ENCODE measurements at places on chromosomes 16 and 17.

- no peak for DNase-seq
Measured at GRCh38 chr17:66841328-66841727, 6.4 kb downstream of the CACNG5 start.

- no peak for DNase-seq
Measured at GRCh38 chr17:40418428-40418706, 671 bp upstream of the TOP2A start.

DNA sequence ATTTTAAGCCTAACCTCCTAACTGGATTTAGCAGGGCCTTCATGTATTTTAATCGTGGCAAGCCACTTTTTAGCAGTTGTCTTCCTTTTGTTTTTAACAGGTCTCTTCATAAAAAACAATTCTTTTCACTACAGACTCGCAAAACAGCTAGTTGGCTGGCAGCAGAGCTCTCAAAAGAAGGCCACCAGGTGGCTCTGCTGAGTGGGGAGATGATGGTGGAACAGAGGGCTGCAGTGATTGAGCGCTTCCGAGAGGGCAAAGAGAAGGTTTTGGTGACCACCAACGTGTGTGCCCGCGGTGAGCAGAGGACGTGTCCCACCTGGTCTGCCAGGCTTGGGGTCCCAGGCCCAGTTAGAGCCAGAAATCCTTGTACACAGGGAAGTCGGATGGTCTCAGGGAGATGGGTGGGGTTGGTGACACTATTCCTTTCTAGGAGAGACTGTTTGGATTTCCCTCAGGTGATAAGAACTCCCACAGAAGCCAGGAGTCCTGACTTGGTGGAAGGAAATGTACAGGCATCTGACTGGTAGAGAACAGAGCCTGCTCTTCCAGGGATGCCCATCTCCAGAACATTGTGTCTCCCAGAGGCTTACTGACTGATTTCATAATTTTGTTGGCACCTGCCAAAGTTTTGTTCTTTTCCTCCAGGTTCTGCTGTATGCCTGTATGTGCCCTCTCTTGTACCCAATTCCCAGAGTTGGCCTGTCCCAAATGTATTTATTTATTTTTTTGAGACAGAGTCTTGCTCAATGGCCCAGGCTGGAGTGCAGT is 14.9 kb upstream of the DDX19A start:
- DNase-seq: peak; percentile 15

DNA sequence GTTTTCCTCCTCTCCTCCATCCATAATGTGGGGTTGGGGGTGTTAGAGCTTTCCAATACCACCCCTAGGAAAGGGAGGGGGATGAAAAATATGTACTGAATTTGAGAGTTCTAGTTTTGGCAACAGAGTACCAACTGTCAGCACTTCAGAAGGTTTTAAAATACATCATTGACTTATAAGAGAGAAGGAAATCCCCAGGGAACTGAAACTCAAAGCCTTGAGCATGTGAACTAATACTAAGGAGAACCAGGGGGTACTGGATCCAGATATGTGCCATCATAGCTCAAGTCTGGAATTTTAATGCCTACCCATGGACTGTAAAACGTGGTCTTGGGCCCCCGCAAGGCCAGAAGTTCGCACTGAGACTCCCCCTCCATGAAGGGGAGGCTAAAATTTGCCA is 15.8 kb downstream of the CACNG5 start:
- DNase-seq: no peak

GRCh38 chr17:10177131-10177912 is 21.1 kb downstream of the GAS7 start:
- DNase-seq: no peak

- DNase-seq: peak; percentile 36
Measured at GRCh38 chr17:31535581-31535981, 144.1 kb downstream of the RAB11FIP4 start.

- DNase-seq: no peak
Measured at GRCh38 chr17:81987161-81987770, 9.8 kb downstream of the ASPSCR1 start.

DNA sequence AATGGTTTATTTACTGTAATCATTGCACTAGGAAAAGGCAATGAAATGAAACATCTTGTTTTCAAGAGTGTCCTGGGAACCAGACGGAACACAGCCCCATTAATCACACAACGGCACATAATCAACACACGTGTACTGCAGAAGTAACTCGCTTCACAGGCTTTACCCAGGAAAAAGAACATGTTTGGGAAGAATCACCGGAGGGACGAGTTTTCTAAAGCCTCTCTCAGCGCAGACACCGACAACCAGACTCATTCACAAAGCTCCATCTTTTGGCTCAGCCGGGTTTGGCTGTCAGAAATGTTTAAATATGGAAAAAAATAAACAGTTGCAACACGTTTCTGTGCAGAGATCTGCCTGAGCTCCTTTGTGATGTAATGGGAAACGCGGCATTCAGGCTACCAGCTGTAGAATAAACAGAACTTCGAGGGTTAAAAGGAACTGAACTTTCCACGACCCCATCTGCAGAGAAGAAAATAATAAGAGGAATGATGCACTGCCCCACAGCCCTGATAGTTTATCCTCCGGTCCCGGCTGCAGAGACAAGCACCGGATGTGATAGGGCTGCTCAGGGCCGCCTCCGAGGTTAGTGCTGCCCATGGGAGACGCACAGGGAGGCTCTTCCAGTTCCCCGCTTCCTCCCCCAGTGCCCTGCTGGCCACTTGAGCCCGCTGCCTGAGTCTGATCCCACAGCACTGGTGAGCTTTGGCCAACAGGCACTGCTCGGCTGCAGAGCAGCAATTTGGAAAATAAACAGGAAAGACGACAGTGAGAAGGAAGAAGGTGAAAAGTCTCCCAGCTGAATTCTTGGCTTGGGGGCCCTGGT is 119.8 kb downstream of the HIC1 start:
- DNase-seq: no peak

DNA sequence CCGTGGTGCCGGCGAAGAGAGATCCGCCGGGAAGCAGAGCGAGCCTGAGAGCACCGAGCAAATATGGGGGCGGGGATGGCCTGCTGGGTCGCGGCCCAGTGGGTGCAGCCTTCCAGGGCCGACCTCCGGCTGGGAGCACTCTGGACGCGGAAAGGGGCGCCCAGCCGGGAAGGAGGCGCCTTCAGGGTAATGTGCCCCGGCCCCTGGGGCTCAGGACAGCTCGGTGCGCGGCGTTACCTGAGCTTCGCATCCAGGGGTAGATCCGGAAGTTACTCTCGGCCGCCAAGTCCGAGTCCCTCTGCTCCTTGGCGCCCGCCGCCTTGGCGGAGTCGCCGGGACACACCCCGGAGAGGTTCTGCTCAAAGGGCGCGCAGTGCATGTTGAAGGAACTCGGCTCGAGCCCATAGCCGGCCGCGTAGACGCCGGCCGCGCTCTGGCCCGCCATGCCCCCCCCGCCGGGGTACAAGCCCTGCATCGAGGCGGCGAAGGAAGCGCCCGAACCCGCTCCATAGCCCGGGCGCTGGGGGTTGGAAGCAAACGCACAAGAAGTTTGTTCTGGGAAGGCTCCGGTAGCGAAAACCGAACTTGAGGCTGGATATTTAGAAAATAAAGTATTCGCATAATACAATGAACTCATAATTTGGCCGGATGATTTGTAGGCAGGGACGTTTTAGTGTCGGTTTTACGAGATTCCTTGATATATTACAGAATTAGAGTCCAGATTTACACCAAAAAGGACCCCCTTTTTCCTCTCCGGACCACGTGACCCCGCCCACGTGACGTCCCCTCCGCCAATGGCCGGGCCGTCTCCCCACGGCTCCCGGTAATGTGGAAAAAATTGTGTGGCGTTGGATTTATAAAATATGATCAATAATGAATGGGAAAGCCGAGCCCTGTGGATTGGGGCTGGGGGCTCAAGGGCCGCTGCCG is at the start of gene HOXB7:
TSS of gene HOXB7 (minus strand) at position 736 of the 930 bp plus-strand sequence. CDS start at position 637, 99 bp downstream.
- DNase-seq: peak; percentile 62

DNA sequence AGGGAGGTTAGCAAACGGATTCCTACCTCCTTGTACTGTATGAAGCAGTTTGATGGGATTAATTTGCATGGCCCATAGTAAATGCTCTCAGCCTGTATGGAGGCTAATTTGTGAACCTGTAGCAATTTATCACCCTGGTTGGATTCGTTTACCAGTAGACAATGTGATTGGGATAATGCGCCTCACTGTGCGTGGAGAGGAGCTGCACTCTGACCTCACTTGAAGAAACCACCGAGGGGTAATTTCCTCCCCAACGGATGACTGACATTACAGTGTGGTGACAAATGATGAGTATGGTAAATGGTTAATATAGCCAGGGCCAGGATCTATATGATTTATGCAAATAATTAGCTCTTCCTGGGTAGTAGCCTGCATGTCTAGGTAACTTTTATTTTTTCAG is 479.1 kb upstream of the RBFOX1 start:
- no peak for DNase-seq

DNA sequence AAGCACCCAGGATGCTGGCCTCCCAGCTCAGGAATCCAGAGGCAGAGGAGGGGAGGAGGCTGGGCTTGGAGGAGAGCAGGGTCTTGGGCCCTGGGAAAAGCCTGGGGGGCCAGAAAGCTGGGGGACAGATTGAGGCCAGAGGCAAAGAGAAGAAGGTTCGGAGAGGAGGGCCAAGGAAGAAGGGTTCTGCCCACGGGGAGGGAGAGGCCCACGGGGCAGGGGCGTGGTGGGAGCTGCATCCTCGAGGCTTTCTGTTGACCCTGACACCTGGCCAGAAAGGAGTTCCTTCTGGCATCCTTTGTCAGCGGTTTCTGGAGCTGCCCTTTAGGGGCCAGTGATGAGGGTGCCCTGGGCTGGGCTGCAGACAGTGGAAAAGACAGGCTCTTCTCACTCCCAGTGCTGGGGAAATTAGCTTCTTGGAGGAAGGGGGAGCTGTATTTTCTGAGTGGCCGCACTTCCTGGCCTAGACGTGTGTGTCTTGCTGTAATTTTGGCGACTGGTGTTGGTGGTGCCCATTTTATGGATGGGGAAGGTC is 308.7 kb downstream of the SEC14L1 start:
- DNase-seq: no peak

GRCh38 chr17:60390925-60391470 is 935 bp downstream of the USP32 start:
- DNase-seq: peak; percentile 83

GRCh38 chr16:75317101-75317522 is 65.7 kb upstream of the BCAR1 start:
- no peak for DNase-seq

DNA sequence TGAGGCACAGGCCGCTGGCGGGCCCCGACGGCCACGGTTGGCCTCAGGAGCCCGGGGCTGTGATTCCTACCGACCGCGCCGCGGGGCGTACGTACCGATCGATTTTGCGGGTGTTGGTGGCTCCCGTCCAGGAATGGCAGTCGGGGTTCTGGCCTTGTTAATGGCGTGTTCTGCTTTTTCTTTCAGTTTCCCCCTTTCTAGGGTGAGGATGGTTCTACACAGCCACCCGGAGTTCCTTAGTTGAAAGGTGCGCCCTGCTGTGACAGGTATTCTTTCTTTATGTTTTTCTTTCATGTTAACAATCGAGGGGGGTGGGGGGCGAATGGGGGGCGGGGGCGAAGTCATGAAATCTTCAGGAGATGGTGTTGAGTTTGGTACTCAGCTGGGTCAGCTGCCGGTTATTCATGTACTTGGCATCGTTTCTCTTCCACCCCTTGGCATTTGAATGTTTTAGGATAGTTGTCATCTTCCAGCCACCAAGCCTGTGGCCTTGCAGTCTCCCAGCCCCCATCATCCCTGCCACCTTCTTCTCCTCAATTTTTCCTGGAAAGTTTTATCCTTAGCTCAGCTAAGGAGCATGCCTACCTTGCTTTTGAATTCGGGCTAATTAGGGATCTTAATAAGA is 802 bp downstream of the CYLD start:
- peak; percentile 49 for DNase-seq

- DNase-seq: no peak
Measured at GRCh38 chr16:19090916-19091315, 22.8 kb upstream of the ITPRIPL2 start.

GRCh38 chr17:45708707-45709290 is 75.3 kb upstream of the CRHR1 start:
- no peak for DNase-seq

- DNase-seq: no peak
Measured at GRCh38 chr16:88886845-88887521, 20.5 kb upstream of the PABPN1L start.

GRCh38 chr17:59002126-59002525 is 104.6 kb downstream of the TRIM37 start:
- no peak for DNase-seq

- DNase-seq: no peak
Measured at GRCh38 chr17:71237903-71238538, 882.8 kb upstream of the SOX9 start.

DNA sequence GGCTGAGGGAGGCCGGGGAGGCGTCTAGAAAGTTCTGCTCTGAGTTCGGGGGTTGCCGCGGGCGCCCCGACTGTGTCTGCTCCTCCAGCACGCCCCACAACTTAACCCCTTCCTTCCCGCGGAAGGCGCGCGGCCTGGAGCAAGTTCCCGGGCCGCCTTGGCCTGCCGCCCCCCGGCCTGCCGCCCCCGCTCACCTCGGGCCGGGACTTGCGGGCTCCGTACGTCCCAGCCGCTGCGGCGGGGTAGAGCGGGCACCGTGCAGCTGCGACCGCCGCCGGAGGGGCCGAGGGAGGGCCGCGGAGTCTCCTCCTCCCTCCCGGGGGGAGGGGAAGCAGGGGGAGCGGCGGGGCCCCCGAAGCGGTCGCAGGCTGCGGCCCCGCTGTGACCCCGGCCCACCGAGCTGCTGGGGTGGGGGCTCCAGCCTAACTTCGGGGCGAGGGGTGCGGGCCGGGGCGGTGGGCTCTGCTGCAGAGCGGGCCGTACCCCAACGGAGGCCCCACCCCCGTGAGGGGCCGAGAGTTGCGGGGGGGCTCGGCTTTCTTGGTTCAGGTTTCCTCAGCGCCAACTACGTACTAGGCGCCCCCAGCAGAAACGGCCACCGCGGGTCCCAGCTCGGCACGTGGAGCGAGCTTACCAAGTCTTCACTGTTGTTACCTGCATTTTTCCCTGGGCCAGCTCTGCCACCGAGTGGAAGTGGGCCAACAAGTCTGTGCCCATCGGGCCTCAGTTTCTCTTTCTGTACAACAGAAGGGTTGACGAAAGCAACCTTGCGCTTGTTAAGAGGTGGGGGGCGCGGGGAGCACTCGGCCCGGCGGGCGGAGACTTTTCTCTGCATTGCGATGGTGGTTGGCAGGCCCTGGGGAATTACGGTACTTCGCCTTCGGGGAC is at the start of gene CCDC102A:
TSS of gene CCDC102A (minus strand) at position 266 of the 888 bp plus-strand sequence. CDS start 7,394 bp downstream, outside the sequence.
- peak; percentile 39 for DNase-seq

All from hematopoietic multipotent progenitor cell treated with erythropoietin and hydrocortisone succinate and interleukin-3 and kit ligand, for 6 days (in vitro differentiated cells).